ENCODE measurements at places on chromosomes 5 and 9.

DNA sequence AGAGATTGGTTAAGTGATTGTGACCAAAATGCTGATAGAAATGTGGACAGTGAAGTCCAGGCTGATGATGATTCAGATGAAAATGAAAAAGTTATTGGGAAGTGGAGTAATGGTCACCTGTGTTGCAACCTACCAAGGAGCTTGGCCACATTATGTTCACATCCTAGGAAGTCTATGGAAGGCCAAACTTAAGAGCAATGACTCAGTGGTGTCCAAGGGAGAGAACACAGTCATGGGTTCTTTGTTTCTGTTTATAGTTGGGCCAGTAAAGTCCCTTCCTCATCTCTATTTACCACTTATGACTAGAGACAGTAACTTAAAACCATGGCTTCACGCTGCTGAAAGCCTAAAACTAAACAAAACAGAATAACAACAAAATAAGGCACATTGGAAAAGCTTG lies 555.3 kb upstream of the DAB2 start:
- no peak for DNase-seq

GRCh38 chr9:129245276-129245675 lies 67.2 kb upstream of the IER5L start:
- no peak for DNase-seq

- DNase-seq: no peak
Measured at GRCh38 chr9:16196206-16196605, 643.4 kb downstream of the CCDC171 start.

DNA sequence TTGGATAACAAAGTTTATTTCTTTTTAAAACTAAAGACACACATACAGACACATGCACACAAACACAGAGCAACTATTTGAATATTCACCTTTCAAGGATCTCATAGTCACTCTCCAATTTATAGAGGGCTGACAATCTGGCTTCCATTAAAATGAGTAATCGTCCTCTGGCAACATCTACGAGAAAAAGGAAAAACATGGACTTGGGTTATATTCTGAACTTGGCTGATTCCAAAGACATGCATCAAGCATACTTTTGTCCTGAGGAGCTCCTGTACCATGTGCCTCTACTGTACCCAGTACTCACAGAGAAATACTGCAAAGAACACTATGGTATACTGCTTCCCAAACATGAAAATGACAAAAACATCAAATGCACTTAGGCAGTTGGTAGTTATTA lies 15.4 kb downstream of the IARS1 start:
- peak; percentile 71 for DNase-seq

- no peak for DNase-seq
Measured at GRCh38 chr5:16559702-16560101, 57.1 kb downstream of the RETREG1 start.

DNA sequence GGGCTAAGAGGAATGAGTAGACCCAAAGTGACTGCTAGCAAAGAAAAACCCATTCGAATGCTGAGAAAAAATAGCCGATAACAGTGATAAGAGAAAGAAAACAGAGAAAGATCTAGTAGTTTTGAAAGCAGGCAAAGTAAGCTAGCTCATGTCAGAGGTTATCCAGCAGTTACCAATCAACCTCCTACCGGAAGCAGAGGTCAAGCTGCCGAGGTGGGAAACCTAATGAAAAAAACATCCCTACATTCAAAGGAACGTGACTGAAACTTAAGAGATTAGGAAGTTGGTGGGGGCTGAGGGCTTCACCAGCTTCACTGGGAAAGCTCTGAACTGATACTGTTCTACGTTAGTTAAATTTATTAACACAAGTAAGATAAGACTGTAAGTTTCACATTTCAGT lies 32.6 kb downstream of the SSBP2 start:
- no peak for DNase-seq

DNA sequence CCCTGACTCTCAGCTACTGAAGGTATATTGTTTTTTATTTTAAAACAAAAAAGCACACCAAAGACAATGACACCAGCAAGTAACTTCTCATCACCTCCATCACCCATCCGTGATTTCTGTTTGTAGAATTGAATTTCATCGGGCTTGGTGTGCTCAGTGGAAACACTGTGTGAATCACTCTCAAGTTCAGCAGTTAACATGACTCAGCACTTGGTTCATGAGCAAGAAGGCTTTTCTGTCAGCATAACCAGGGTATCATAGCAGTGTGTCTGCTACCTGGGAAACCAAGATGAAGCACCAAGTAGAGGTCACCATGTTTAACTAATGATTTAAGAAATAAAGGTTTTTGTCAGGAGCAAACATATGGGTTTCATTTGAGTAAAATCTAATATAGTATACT lies 123.7 kb downstream of the INSYN2B start:
- peak; percentile 69 for DNase-seq

GRCh38 chr9:127878652-127879390 lies 1.3 kb upstream of the AK1 start:
- DNase-seq: no peak

Measured in GM04504 (cell line).